CD4-positive, alpha-beta T cell treated with Interleukin-15 for 4 hours (primary cell): ENCODE measurements at places on chromosomes 2 and 18.

DNA sequence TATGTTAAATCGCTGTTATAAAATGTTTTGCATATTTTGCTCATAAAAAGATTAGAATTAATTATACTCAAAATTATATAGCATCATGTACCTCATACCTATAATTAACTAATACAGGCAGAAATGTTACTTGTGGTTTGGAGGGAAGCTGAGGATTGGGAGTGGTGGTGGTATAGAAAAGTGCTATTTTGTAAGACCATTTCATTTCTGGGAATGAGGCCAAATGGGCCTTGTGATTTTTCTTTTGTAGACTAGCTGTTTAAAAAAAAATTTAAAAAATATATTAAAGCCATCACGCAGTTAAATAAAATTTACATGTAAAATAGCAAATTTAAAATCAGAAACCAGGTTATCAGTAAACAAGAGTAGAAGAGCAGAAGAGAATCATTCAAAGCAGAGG is 560.8 kb upstream of the FAM98A start:
- DNase-seq = no peak

DNA sequence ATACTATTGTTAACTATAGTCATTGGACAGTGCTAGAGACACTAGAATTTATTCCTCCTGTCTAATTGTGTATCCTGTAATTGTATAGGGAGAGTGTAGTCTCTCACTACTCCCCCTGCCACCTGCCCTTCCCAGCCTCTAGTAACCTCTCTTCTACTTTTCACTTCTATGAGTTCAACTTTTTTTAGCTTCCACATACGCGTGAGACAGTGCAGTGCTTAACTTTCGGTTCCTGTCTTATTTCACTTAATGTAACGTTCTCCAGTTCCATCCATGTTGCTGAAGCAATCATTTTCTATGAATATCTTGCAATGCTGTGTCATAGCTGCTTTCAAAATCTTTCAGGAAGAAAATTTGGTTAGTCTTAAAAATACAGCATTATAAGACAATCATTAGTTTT is 22.8 kb upstream of the RUFY4 start:
- DNase-seq = no peak

DNA sequence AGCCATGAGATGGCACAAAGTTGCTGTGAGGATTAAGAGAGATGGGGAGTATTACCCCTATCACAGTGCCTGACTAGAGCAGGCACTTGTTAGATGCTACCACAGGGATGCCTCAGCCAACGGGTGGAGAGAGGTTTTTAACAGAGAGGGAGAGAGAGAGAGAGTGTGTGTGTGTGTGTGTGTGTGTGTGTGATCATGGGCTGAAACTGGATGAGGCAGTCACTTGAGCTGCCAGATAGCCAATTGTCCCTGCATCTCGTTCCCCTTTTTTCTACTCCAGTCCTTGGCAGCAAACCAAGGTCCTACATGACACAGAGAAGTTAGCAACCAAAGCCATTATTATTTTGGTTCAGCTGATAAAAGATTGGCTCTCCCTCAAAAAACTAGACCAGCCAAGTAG is 3.0 kb downstream of the CD8A start:
- peak; percentile 46 for DNase-seq

DNA sequence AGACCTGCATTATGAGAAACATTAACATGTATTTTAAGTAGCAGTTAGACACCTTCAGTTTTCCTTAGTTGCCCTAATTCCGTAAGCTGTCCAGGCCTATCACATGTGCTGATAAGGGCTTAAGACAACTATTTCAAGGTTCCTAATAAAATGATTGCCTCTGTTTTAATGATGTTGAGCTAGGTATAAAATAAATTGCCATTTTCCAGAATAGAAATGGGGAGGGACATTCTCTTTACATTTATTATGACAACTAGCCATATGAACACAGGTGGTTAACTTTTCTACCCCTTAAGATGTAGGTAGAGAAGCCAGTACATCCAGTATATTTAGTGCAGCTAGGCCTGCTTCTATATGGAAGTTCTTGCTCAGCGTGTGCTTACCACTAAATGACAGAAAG is 65.9 kb downstream of the SOCS6 start:
- no peak for DNase-seq

DNA sequence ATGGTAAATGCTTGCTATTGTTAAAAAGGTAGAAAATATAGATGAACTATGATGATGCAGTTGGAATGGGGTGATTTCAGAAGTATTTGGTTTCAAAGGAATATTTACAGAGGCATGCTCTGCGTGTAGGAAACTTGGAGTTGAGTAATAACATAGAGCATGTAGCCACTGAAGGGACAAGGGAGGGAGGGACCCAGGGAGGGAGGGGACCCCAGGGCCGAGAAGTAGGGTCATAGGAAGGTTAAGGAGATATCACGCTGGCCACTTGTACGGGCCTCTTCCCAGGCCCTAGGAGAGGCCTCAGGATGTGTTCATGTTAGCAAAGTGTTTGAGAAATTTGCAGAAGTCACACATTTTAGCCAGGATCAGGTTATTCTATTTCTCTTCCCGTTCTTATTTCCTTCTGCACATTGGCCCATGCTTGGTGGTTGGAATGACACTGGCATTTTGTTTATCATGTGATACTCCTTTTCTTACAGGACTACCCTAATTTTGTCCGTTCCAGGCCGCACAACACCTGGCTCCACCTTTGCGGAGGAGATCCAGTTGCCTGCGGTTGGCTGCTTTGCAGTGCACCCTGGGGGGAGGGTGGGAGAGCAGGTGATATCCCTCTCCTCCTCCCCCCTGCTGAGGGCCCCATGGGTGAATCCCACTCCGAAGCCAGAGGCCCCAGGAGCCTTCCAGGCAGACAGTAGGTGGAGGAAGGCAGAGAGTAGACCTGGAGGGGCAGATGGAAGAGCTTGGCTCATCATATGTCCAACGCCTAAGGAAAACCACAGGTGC is 16.9 kb upstream of the ACKR3 start:
- no peak for DNase-seq

- DNase-seq = no peak
These were observed 172.2 kb upstream of the MYCN start for GRCh38 chr2:15768142-15768541.

DNA sequence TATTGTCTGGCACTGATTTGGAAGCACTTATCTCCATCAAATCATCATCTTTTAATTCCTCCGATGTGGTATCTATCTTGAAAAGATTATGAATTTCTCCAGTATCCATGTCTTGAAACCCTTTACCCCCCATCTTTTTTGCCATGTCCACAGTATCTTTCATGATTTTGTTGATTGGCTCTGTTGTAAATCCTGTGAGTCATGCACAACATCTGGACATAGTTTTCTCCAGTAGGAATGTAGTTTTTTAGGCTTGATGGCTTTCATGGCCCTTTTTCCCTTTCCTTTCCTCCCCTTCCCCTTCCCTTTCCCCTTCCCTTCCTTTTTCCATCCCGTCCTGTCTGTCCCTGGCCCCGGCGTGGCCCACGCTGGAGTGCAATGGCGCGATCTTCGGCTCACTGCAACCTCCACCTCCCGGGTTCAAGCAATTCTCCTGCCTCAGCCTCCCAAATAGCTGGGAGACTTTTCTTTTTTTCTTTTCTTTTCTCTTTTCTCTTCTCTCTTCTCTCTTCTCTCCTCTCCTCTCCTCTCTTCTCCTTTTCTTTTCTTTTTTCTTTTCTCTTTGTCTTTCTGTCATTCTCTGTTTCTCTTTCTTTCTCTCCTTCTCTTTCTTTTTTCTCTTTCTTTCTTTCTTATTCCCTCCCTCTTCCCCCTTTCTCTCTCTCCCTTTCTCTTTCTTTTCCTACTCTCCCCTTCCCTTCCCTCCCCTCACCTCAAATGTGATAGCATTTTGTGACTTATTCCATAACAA is 18.4 kb upstream of the ZNF638 start:
- no peak for DNase-seq

- DNase-seq = no peak
These were observed 138.5 kb downstream of the MEP1B start for GRCh38 chr18:32328379-32328778.

- no peak for DNase-seq
These were observed 320.9 kb upstream of the MC4R start for GRCh38 chr18:60693426-60693825.

DNA sequence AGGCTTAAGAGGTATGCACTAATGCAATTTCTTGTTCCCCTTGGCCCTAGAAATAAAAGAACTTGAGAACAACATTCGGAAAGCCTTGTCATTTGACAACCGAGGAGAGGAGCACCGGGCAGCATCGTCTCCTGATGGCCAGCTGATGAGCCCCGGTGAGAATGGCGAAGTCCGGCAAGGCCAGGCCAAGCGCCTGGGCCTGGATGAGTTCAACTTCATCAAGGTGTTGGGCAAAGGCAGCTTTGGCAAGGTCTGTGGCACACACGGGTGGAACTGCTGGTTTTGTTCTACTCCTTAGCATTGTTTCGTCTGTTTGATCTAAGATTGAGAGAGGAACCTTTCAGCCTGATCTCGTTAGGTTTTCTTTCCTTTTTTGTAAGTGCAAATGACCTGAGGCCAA is 289.8 kb upstream of the EPAS1 start:
- DNase-seq = no peak

DNA sequence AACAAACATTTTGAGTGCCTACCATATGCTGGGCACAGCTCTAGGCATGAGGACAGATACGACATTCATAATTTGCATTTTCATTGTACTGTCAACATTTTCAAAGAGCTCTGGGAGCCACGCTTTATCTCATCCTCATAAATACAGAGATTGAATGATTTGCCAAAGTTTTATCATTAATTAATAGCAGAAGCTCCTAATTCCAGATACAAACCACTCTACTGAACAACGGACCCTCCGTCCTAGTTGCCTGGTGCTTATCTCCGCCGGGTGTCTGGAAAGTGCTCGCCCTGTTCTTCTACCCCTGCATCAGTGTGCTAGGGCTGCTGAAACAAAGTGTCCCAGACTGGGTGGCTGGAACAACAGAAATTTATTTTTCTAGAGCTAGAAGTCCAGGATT is 23.8 kb downstream of the SERTAD2 start:
- DNase-seq = no peak

DNA sequence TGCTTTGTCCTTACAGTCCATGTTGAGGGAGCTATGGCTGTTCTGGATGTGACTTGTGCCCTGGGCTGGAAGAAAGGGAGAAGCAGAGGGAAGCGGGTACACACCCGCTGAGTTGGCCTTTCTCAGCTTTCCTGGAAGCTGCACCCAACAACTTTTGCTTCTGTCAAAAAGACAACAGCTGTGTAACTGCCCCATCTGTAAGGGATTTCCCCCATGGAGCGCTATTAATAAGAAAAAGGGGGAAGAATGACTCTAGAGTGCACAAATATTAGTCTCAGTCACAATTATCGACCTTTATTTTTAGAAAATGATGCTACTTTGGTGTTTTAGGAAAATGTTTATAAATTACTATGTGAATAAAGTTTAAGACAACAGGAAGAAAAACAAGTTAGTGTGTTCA is 368.3 kb downstream of the RAD51AP2 start:
- DNase-seq = no peak

DNA sequence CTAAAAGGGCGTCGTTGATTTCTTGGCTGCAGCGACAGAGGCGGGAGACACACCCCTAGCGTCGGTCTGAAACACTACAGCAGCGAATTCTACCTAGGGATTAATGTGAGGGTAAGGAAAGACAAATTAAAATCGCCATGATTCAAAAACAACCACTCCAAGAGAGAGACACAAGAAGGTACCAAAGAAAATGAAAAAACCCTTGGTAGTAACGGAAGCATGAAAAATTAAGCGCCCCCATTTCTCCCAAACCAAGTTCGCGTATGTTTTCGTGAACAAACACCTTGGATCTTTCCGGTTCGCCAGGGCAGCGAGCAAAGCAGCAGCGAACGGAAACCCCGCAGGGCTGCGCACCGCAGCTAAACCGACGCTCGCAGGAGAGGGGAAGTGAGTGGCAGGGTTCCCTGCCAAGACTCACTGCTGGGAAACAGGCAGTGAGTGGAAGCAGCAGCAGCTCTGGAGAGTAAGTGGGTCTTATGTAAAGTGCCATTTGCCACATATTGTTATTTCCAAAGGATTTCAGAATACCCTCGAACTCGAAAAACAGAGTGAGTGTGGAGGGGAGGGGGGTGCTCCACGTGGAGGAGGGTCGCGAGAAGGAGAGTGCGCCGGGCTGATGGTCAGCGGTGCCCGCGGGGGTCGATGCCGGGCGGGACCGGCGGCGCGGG is 1.0 kb downstream of the PPP3R1 start:
- DNase-seq = no peak
